ENCODE measurements at places on chromosomes 16 and 17.
A peak's percentile ranks its signal among the peaks of the same experiment; 100 is the strongest.

DNA sequence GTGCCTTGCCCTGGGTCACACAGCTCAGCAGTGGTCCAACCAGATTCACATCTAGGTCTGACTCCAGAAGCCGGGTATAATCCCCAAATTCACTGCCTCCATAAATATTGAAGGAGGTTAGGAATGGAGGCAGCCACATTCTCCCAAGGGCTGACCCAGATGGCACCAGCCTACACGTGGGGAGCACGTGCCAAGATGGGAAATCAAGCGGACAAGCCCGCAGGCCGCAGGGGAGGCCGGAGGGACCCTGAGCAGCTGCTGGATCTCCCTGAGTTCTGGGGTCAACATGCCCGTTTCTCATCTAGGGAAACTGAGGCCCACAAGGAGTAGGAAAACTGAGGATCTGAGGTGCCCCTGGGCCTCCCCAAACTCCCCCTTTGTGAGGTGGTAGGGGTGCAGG, 32.2 kb upstream of the CNEP1R1 start:
- DNase-seq, result no peak

GRCh38 chr16:85123891-85124635, 11.8 kb upstream of the CIBAR2 start:
- DNase-seq, result no peak

DNA sequence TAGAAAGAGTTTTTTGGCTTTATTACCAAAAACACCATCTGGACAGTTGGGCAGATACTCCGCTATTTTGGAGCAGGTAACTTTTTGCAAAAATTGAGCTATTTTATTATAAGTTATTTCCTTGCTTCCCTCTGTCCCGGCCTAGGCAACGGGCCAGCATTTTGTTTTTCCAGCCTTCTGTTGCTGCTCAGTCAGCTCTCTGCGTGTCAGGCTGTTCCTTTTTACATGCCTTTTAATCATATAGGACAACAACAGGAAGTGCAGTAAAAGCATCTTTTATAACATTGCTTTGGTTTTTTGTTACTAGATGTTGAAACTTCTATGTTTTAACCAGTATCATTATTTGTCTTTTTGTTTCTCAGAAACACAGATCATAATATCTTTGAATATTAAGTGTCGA, 30.4 kb downstream of the PPM1D start:
- no peak for DNase-seq

DNA sequence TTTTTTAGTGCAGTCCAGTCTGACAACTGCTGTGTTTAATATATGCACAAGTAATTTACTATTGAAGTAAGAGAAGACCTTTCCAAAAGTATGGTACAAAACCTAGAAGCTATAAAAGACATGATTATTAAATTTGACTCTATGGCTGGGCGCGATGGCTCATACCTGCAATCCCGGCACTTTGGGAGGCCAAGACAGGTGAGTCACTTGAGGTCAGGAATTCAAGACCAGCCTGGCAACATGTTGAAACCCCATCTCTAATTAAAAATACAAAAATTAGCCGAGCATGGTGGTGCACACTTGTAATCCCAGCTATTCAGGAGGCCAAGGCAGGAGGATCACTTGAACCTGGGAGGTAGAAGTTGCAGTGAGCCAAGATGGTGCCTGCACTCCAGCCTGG, 41.4 kb upstream of the VWA3A start:
- DNase-seq, result no peak

- no peak for DNase-seq
Observed at GRCh38 chr16:30470170-30470512, 2.4 kb upstream of the ITGAL start.

GRCh38 chr16:57645691-57646387, 17.4 kb downstream of the ADGRG1 start:
- no peak for DNase-seq

DNA sequence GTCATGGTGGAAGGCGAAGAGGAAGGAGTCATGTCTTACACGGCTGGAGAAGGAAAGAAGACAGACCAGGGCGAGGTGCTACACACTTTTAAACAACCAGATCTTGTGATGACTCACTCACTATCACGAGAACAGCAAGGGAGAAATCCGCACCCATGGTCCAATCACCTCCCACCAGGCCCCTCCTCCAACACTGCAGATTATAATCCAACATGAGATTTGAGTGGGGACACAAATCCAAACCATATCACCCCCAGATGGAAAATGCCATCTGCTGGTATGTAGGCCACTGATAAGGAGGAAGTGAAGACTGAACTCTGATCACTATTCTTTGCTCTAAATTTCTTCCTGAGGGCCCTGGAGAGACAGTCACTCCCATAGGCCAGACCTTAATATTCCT, 7.5 kb upstream of the ITGAX start:
- DNase-seq, result no peak

- DNase-seq, result no peak
Observed at GRCh38 chr16:61998460-61998859, 37.8 kb downstream of the CDH8 start.

GRCh38 chr17:28282596-28282995, 36.4 kb upstream of the TMEM97 start:
- no peak for DNase-seq

- DNase-seq, result no peak
Observed at GRCh38 chr17:34366010-34366409, 3.0 kb upstream of the CCL1 start.

- no peak for DNase-seq
Observed at GRCh38 chr17:59345476-59345875, 14.0 kb downstream of the YPEL2 start.

DNA sequence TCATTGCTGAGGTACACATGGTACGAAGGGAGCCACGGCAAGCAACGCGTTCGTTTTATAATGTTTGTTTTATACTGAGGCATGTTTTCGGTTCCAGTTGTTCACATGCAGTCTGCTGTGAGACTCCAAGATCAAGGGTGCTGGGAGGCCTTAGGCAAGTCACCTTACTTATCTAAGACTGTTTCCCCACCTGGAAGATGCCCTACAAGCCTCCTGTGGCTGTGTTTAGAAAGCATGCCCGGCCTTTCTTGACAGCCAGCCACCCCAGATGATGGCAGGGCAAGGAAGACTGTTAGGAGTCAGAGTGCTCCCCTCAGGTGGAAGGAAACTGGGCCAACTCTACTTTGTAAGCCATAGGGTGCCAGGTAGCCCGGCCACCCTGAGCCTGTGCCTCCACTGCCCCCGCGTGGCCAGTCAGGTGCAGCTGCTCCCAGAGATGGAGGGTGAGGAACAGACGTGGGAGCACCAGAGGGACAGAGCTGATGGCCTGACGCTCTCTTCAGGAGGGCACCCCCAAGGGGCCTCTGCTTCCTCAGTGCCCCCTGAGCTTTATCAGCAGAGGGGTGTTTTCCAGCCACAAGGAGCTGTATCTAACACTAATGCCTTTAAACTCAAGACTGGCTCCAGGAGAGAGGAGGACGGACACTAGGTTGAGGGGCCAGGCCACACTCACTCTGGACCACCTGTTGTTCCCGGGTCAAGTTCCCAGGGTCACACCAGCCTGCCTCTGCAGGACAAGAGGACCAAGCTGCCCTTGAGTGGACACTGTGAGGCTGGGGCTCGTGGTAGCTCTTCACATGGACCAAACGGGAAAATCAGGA, 5.4 kb downstream of the NAT9 start:
- peak; percentile 74 for DNase-seq
